ENCODE measurements at places on chromosomes 1 and 21.

- no peak for ATAC-seq
These were observed 4.2 kb downstream of the TTC39A start for GRCh38 chr1:51325878-51326755.

DNA sequence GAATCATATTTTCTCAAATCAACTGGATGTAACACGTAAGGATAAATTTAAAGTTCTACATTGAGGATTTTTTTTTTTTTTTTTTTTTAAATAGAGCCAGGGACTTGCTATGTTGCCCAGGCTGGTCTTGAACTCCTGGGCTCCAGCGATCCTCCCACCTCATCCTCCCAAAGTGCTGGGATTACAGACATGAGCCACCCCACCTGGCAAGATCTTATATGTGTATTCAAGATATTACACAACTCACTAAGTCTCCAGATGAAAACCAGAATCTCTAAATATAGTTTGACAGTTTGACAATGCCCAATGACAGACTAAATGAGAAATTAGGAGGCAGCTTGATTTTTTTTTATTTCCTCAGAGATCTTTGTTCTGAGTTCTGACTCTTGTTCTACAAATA, 6.8 kb downstream of the YY1AP1 start:
- no peak for ATAC-seq

GRCh38 chr21:45304476-45304830, 16.8 kb upstream of the POFUT2 start:
- no peak for ATAC-seq

DNA sequence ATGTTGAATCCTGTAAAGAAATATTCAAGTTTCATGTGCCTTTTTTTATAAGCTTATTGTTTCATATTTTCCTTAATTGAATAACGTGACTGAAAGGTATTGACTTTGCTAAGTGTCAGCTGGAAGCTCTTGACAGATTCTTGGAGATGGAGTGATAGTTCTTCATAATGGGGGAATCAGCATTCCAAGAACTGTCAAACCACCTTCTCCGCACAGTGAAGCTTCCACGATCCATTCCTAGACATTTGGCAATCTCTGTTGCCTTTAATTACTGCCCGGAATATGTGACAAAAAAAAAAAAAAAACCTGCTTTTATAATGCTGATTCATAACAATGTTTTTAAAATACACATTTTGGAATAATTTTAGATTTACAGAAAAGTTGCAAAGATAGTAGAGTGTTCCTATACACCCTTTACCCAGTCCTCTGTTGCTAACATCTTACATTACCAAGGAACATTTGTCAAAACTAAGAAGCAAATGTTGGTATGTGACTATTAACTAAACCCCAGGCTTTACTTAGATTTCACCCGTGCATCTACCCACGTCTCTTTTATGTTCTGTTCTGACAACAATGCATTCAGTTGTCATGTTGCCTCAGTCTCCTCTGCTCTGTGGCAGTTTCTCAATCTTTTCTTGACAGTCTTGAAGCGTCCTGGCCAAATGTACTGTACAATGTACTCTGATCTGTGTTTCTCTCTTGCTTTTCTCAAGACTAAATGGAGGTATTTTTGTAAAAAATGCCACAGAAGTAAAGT, 674.1 kb downstream of the SMYD3 start:
- no peak for ATAC-seq

DNA sequence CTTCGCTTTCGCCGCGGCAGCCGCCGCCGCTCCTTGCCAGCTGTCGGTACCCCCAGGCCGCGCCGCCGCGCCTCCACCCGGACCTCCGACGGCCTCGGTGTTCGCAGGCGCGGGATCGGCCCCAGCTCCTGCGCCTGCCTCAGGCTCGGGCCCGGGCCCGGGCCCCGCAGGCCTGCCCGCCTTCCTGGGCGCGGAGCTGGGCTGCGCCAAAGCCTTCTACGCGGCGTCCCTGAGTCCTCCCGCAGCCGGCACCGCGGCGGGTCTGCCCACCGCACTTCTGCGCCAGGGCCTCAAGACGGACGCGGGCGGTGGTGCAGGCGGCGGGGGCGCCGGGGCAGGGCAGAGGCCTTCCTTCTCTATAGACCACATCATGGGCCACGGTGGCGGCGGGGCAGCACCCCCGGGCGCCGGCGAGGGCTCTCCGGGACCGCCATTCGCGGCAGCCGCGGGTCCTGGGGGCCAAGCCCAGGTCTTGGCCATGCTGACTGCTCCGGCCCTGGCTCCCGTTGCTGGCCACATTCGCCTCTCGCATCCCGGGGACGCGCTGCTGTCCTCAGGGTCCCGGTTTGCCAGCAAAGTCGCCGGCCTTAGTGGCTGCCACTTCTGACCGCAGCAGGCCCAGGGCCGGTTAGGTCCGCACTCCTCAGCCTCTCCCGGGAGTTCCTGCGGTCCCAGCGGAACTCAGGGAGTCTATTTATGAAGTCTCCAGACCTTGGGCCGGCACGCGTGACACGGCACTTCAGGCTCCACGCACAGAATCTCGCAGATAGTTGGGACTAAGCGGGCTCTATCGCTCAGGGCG, 1.4 kb downstream of the FOXD2 start:
- ATAC-seq: no peak
